Smooth muscle cell of the umbilical artery (primary cell): ENCODE measurements at places on chromosomes 1 and 21. TPM values are rescaled to one million over a fixed set of nuclear protein-coding genes. Genes with fewer than 3 reads are reported as not detected.

Gene AMY2A
- total RNA-seq = not detected in 2 replicates

Gene TTC39A
- 0.30 and 0.51 TPM in 2 replicates for total RNA-seq

Gene NR5A2
- total RNA-seq = under 0.01 TPM in 1 of 2 replicates, not detected in the other

Gene ADCY10
- 0.05 and 0.30 TPM in 2 replicates for total RNA-seq

Gene MYCL
- total RNA-seq = 1.3 and 2.1 TPM in 2 replicates

Gene LCE1D
- total RNA-seq = not detected in 2 replicates
